ENCODE measurements at places on chromosomes 3 and 15.
A peak's percentile ranks its signal among the peaks of the same experiment; 100 is the strongest.

- DNase-seq = no peak
Observed at GRCh38 chr3:157381606-157382005, 55.0 kb upstream of the PTX3 start.

- no peak for DNase-seq
Observed at GRCh38 chr3:45246241-45246640, 20.2 kb upstream of the TMEM158 start.

- no peak for DNase-seq
Observed at GRCh38 chr15:94258246-94258645, 26.9 kb downstream of the MCTP2 start.

DNA sequence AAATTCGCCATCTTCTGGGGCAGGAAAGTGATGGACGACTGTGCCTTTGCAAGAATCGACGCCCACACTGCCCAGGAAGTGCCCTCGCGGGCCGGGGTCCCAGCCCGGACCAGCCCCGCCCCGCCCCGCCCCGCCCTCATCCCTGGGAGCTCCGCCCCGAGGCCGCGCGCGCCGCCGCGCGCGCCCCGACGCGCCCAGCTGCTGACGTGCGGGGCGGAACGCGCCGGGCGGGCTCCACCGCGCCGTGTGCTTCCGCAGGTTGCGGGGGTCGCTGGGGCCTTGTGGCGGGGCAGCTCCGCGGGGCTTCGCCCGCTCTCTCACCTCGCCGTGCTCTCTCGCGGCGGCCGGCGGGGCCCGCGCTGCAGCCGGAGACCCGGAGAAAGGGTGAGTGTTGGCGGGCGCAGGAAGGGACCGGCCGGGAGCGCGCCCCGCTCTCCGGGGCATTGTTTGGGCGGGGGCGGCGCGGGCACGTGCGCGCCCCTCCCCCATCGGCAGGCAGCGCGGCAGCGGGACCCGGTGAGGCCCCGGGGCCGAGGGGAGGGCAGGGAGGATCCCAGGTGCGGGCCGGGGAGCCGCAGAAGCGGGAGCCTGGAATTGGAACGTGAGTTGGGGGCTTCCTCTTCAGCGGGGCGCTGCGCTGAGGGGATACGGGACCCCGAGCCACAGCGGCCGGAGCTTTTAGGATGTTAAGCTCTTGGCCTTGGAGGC lies at the start of gene YEATS2:
YEATS2 (plus strand) TSS at position 188 of the 708 bp plus-strand sequence. CDS start 17,366 bp downstream, outside the sequence.
- peak; percentile 95 for DNase-seq

DNA sequence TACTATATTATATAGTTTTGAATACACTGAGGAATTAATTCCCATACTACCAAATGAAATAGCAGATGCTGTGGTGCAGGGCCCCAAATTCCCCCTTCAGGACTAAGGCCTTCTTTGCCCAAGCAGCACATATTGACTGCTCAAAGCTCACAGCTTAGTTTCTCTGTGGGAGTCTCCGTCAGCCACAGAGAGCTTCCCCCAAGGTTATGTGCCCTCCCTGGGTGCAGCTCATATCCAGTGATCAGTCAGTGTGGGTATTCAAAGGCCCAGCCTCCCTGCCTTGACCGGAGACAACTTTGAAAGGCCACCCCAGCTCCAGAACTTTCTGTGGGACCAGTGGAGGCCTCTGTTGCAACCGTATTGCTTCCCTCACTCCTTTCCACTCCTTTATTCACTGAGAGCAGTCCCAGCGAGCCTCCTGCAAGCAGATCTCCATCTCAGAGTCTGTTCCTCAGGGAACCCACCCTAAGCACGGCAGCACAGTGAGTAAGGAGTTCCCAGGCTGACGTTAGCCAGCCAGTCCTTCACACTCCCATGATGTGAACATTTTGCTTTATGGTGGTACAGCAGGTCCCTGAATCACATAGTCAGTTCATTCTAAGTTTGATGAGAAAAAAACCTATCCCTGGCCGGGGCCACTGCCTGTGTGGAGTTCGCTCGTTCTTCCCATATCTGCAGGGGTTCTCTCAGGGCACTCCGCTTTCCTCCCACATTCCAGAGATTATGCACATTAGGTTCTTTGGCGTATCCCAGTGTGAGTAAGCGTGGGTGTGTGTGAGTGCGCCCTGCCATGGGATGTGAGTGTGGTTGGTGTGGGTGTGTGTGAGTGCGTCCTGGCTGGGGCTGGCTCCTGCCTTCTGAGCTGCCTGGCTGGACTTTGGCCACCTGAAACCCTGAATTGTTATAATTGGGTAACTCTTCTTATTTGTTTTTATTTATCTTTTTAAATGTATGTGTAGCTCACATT lies 64.4 kb upstream of the PPARG start:
- no peak for DNase-seq

GRCh38 chr3:72086743-72087087 lies 301.8 kb upstream of the PROK2 start:
- peak; percentile 83 for DNase-seq

DNA sequence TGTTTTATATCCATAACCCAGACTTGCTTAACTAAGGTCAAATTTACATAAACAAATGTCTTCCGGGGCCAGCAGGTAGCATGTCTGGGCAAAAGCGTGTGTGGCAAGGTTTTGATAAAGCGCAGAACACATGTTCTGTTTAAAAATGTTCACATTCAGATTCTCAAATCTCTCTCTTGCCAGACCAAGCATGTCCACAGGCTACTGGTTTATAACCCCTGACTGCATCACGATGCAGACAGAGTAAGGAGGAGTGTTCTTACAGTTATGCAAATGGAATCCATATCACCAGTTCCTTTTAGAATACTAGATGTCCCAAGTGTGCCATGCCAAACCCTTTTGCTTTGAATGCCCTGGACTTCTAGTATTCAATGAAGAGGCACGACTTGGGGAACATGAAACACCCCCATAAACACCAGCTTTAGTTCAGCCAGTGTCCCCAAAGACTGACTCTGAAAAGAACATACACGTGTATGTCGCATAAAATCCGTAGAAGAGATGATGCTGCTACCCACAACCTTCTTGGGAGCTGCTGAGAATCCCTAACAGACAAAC lies 412.0 kb downstream of the CNTN4 start:
- DNase-seq = no peak

DNA sequence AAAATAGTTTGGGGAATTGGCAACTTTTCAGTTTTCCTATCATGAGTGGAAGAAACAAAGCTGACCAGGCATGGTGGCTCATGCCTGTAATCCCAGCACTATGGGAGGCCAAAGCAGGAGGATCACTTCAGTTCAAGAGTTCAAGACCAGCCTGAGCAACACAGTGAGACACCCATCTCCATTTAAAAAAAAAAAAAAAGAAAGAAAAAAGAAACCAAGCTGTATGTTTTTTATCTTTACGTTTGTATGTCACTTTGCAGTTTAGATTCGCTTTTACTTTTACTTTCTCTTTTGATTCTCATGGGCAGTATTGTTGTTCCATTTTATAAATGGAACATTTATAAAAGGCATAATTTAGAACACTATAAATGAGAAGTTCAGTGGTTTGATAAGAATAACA lies 31.2 kb upstream of the TNIK start:
- peak; percentile 55 for DNase-seq

- no peak for DNase-seq
Observed at GRCh38 chr3:21920421-21920861, 169.4 kb upstream of the ZNF385D start.

- no peak for DNase-seq
Observed at GRCh38 chr15:31342781-31343626, 16.4 kb downstream of the KLF13 start.

DNA sequence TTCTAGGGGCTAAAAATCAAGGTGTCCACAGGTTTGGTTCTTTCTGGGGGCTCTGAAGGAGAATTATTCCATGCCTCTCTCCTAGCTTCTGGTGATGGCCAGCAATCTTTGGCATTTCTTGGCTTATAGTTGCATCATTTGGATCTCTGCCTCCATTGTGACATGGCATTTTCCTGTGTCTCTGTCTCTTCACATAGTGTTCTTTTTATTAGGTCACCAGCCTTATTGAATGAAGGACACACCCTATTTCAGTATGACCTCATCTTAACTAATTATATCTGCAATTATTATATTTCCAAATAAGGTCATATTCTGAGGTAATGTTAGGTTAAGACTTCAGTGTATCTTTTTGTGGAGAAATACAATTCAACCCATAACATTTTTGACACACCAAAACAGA lies 3.2 kb upstream of the GBE1 start:
- DNase-seq = no peak

DNA sequence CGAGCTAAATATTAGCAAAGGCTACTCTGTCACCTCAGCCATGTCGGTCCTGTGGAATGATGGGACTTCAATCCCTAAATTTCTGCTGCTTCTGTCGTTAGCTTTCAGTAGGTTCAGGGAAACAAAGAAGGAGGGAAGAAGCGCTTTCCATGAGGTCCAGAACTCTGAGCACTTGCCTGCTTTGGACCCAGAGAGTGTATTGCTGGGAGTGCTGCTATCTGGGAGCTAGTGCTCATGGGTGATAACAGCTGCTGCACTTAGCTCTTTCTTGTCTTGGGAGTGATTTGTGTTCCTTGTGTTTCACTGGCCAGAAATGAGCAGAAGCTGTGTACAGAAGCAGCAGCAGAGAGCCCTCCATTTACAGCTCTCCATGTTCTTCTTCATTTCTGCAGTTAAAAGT lies 369.8 kb downstream of the DIPK2A start:
- no peak for DNase-seq

DNA sequence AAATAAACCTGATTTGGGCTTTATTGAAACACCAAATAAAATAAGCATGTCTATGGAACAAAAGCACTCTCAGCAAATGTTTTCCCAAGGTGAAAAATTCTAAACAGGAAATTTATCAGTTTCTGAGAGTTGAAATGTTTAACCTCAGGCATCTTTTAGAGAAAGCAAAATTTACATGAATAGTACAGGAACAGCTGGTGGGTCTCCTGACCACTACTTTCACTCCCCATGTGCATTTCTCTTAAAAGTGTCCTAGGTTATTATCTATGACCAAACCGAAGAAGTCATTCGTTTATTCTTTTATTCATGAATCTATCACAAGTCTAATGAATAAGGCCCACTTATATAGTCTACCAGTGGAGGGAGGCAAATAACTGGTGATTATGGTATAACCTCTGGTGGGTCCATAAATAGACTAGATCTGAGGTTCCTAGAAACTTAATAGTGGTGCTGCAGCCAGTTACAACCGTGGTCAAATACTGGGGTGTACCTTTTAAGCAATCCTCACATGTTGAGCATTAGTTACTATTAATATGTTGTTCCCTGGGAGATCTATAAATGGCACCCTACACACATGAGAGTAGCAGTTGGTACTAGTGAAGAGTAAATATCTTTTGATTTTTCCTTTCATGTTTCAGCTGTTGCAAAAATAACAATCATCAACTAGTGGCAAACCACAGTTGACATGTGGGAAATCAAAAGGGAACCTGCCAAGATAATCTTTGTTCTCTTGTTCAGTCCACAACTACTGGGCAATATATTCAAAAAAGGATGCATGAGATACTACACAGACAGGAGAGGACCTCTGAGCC lies 169.3 kb upstream of the STAC start:
- DNase-seq = no peak

DNA sequence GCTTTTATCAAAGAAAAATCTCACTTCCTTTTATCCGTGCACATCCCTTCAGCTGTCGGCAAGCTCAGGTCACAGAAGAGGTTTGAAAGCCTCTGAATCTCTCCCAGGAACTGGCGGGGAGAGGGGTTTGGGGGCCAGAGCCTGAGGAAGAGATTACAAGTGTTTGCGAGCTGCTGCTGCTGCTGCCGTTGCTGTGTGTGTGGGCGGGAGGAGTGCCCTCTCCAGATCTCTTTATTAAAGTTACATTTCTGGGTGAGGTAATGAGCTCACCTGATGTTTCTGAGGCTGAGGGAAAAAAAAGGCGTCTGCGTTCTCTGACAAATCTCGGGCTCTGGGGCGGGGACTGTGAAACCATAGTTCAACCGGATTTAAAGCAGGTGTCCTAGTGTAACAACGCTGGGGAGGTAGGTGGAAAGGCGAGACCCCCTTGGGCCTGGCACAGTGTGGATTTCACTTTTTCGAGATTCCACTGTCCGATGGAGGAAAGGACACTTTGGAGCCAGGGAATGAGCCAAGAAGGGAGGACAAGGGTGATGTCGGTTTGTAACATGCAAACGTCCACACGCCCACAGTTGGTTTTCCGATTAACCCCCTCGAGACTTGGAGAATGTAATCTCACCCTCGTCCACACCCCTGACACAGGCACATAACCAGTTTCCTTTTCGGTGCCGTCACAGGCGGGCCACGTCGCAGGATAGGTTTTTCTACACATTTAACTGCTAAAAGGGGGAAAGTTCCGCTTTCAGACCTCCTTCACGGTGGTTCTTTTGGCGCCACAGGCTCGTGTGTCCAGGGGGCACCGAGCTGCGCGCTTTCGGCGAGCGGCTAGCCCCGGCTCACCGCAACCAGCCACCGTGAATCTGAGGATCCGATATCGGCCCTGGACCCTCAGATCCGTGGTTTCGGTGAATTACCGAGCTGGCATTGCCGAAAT lies 2.1 kb downstream of the ALCAM start:
- peak; percentile 85 for DNase-seq

GRCh38 chr3:51307458-51307857 lies 77.6 kb upstream of the MANF start:
- DNase-seq = no peak

GRCh38 chr3:65534805-65535204 lies 503.9 kb downstream of the MAGI1 start:
- no peak for DNase-seq

DNA sequence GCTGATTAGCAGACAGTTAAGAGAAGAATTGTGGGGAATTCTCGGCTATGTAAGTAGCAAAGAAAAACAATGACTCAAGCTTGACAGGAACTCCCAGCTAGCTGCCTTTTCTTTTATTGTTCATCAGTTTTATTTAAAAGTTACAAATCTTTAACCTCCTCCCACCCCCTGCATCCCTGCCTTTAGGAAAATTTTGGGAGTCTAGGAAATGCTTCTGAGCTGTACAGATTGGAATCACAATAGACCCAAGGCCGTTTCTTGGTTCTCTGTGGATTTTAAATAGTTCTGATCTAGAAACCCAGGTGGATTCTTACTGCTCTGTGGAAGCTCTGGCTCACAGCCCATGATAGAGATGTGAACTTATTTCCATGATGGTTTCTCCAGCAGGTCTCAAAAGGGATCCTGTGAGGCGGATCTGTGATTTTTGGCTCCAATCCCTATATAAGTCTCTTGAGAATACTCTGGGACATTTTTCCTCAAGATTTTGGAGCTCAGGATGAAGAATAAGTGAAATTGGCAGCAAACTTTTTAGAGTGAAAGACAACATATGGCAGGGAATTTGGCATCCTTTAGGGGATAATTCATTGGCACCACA lies 312.3 kb downstream of the EPHA3 start:
- no peak for DNase-seq
